ENCODE measurements at places on chromosomes 5 and 9.

GRCh38 chr5:172523146-172523745, 68.9 kb upstream of the SH3PXD2B start:
- no peak for DNase-seq

- no peak for DNase-seq
Observed at GRCh38 chr5:111469903-111470302, 42.4 kb downstream of the STARD4 start.

GRCh38 chr5:153831973-153832372, 206.7 kb downstream of the FAM114A2 start:
- peak; percentile 8 for DNase-seq

DNA sequence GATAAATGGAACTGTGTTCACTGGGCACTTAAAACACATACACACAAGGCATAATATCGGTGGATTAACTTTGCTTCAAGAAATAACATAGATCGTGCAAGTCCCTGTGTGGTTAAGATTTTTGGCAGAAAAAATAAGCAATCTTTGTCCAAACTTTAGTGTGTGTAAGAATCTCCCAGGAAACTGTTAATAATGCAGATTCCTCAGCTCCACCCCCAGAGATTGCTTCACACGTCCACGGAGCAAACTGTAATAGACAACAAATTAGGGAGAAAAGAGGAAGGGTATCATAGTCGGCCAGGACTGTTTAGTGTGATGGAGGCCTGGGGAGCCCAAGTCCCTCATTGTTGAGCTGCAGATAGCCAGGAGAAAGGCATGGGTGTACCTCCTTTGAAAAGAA, 84.8 kb downstream of the PJA2 start:
- no peak for DNase-seq

DNA sequence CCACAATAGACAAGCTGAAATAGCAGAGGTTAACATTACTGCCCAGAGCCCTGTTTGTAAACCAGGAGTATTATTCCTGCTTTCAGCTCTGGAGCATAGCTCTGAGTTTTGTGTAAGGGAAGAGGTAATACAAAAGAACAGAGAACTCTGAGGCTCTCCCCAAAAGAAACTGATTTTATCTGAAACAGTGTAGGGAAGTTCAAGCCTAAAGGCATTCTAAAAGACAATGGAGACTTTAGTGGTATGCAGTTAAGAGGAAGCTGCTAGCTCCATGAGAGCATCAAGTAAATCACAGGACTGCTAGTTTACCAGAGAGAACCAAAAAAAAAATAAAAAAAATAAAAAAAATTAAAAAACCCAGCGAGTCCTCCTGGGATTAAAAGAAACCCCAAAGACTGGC, 146.6 kb upstream of the PCSK5 start:
- no peak for DNase-seq

- DNase-seq = no peak
Observed at GRCh38 chr9:76451234-76451633, 7.7 kb upstream of the GCNT1 start.

GRCh38 chr5:157778121-157778805, 34.8 kb downstream of the LSM11 start:
- no peak for DNase-seq

Measured in GM19239 (cell line).